Ovary (tissue), 10 donors: ENCODE measurements at places on chromosomes 1 and 21.

GRCh38 chr1:64865105-64865757 is 101.1 kb downstream of the JAK1 start:
- DNase-seq, result no peak

DNA sequence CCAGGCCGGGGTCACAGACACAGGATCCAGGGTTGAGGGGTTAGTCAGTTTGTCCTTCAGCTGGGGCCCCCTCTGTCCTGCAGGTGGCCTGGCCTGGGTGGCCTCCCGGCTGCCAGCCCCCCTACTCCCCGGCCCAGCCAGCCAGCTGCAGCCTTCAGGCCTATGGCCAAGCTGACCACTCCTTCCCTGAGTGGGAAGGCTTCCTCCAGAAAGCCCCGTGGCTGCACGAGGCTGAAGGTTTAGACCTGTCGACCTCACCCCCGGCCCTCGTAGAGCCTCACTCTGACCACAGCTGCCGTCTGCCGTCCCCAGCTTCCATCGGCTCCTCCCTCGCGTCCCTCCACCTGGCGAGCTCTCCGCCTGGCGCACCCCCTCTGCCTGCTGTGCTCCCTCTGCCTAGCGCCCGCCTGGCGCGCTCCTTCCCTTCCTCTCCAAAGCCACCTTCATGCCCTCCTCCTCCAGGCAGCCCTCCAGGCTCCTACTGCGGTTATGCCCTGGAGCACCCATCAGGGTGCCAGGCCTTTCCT is 9.6 kb downstream of the TTLL10 start:
- no peak for DNase-seq

DNA sequence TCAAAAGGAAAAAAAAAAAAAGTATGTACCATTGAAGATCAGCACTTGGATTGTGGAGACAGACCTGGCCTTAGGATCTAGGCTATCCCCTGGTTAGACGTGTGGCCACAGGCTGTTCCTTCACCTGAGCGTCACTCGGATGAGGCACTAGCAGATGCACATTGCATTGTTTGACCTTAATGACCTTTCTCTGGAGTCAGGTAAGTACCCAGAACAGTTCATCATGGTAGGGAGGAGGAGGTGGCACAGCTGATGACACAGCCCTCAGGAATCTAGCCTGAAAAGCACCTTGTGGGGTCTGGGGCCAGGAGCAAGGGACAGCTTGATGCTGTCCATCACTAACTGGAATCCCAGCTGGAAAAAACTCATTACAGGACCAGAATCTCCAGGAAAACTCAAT is 21.2 kb downstream of the NECAP2 start:
- no peak for DNase-seq

DNA sequence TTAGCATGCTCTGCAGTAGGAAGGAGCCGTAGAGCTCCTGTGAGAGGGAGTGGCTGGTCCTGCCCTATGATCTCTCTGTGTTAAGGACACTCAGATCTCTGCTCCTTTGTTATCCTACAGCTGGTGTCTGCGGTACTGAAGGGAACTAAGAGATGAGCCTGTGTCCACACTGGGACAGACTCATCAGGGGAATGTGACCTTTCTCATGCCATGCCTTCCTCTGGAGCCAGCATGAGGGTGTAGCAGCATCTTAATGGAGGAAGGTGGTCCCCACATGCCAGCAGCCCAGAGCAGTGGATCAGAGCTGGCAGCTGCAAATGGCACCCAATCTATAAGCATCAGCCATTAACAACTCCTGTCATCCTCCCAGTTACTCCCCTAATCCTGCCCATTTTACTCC is 24.7 kb upstream of the GUCA2B start:
- DNase-seq, result no peak

GRCh38 chr1:90707363-90707710 is 9.8 kb downstream of the BARHL2 start:
- DNase-seq, result no peak

DNA sequence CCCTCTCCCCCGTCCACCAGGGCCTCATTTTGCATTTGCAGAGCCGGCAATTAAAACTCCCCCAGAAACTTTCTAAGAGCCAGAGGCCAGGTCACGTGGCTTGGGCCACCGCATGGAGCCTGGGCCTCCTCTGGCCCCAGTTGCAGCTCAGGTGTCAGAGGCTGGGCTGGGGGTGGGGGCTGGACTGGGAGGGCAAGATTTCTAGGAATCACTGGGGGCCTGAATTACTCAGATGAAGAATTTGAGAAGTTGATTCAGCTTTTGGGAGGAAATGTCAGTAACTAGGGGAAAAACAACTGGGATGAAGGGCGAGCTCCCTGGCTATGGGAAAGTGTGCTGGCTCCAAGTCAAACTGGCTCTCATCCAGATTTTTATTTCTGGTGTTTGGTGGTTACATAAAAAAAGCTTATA is 151.0 kb downstream of the CDC7 start:
- peak; percentile 82 for DNase-seq

- DNase-seq, result no peak
These were observed 32.1 kb downstream of the EYA3 start for GRCh38 chr1:28056129-28056925.

- no peak for DNase-seq
These were observed 526 bp downstream of the TPR start for GRCh38 chr1:186374303-186375151.

- no peak for DNase-seq
These were observed 717.3 kb downstream of the MATN1 start for GRCh38 chr1:30005972-30006619.

DNA sequence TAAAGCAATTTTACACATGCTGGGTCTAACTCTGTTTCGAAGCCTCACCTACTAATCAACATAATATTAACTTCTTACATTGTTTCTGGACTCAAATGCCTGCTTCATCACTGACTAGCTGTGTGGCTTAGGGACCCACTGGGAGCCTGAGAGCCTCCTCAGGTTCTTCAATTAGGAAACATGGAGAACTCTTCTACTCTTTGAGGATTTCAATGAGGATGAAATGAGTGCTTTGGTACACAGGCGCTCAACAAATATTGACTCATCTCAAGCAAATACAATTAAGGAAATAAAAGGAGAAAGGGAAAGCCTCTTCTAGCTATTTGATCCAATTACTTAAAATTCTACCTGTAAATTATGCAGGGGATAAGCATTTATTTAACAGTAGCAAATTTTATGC is 84.4 kb upstream of the JAK1 start:
- DNase-seq, result no peak

DNA sequence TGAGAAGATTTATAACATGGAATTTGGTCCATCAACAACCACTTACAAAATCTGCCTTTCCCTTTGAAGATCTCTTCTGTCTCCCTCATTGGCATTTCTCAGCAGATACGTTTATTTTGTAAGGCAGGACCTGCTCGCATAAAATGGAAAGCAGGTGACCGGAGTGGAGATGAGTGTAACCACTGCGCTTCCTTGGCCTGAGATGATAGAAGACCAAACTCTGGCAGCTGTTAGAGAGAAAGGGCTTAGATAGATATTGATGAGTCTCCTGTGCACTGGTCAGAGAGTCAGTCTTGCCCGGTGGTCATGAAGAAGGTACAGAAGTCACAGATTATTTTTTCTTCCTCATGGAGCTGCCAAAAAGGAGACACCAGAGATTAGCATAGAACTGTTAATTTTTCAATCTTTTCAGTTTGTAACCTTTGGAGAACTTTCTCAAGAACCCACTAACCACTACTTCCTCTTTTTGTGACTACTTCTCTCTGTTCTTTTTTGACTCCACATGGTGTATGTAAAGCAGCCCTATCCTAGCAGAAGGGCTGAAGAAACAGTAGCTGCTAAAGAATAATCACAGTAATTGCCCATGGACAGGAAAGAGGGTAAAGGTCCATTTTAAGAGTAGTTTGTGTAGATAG is 47.6 kb downstream of the FCRL3 start:
- no peak for DNase-seq

DNA sequence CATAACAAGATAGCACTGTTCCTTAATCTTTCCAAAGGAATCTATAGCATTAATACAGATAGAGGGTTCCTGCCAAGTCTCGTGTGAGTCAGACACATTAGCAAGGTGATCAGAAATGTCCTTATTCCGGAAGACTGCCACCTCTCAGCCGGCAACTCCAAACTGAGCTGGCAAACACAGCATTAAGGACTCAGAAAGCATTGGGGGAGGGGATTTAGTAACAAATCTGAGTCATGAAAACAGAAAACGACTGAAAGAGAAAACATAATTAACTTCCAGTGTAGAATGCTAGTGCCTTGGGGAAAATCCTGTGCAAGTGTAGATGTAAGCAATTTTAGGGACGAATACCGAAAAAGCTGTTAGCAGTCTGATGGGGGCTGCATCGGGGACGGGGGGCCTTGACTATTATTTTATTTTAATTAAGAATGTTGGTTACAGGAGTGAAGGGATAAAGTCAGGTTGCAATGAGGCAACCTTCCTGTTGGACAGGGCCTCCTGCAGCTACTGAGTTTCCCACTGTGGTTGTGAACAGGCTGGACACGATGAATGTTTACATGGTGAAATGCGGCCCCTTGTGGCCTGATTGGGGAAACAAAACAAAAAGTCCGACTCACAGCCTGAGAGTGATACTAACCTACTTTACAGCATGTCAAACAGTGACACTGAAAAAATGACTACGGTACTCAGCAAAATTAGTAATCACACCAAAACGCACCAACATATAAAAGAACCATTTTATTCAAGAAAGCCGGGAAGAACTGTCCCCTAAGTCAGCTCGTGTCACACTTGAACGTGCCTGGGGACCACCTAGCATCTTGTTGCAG is 20.7 kb downstream of the MIS18A start:
- DNase-seq, result peak; percentile 73

DNA sequence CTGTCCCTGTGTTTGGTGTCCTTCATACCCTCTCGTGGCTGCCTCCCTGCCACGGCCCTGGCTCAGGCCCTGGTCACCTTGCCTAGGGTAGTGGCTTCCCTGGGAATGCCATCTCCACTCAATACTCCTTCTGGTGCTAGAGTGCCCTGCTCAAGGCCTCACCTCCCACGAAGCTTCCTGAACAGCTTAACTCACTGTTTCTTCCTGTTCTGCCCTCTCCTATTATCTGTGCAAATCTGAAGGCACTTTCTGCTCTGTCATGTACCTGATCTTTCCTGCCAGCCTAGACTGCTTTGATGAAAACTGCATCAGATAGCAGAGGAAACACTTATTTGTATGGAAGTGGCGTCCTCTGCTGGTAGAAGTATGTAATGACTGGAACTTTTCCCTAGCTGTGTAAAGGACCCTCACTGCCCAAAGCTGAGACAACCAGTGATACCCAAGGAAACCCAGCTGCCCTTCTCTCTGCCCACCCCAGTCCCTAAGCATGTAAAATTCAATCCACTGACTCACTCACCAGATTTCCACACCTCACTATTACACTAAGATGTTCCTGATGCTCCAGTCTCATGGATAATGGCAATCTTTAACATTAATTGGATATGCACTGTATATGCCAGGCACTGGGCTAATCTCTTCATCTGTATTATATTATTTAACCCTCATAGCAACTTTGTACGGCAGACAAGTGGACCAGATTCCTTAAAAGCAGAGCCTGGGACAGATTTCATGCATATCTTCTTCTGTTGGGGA is 36.2 kb upstream of the BTG2 start:
- DNase-seq, result peak; percentile 17

- DNase-seq, result no peak
These were observed 34.9 kb downstream of the VANGL1 start for GRCh38 chr1:115676498-115677181.
